ENCODE measurements at places on chromosomes 6 and 20.
A peak's percentile ranks its signal among the peaks of the same experiment; 100 is the strongest.

GRCh38 chr20:53387983-53388675 lies 205.5 kb downstream of the ZNF217 start:
- DNase-seq, result no peak

GRCh38 chr6:85069577-85069976 lies 305.2 kb upstream of the TBX18 start:
- no peak for DNase-seq

- DNase-seq, result peak; percentile 39
Observed at GRCh38 chr20:1291191-1291741, 25.2 kb downstream of the SNPH start.

DNA sequence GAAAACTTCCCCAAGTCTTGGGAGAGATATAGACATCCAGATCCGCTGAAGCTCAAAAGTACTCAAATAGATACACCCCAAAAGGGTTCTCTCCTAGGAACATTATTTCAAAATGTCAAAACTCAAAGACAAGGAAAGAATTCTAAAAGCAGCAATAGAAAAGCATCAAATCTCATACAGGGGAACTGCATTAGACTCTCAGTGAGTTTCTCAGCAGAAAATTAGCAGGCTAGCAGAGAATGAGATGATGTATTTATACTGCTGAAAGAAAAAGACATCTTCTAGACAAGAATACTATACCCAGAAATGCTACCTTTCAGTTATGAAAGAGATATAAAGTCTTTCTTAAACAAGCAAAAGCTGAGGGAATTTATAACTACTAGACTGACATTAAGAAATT lies 75.5 kb upstream of the RIMS1 start:
- no peak for DNase-seq

GRCh38 chr6:122109075-122109474 lies 290.4 kb upstream of the HSF2 start:
- DNase-seq, result no peak

DNA sequence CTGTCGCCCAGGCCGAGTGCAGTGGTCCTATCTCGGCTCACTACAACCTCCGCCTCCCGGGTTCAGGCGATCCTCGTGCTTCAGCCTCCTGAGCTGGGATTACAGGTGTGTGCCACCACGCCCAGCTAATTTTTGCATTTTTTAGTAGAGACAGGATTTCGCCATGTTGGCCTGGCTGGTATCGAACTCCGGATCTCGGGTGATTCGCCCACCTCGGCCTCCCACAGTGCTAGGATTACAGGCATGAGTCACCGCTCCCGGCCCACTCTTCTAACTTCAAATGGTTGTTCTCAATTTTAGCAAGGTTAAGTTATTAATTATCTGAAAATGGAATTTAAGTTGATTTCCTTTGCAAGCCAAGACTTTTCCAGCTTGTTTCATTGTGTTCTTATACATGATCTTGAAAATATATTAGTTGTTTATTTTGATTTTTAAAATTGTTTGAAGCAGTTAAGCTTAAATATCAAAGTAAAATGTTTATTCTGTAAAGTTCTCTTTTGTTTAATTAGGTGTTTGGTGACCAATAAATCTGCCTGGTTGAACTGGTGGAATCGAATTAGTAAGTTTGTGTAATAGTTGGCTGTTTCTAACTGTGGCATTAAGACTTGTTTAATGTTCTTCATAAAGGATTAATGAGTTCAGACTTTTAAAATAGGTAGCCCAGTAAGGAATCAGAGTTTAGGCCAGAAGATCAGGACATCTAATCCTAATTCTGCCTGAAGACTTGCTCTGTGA lies 2.3 kb downstream of the PM20D2 start:
- DNase-seq, result no peak

DNA sequence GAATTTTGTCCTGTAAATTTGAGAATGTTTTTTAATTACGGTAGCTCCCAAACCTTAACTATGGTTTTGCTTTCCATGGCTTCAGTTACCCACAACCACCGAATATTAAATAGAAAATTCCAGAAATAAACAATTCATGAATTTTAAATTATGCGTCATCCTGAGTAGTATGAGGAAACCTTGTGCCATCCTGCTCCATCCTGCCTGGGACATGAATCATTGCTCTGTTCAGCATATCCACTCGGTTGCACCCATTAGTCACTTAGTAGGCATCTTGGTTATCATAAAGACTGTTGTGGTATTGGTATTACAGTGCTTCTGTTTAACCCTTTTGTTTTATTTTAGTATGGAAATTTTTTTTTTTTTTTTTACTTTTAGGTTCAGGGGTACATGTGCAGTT lies 39.7 kb downstream of the KCNS1 start:
- no peak for DNase-seq

- DNase-seq, result no peak
Observed at GRCh38 chr20:23260181-23260840, 90.3 kb upstream of the NXT1 start.

DNA sequence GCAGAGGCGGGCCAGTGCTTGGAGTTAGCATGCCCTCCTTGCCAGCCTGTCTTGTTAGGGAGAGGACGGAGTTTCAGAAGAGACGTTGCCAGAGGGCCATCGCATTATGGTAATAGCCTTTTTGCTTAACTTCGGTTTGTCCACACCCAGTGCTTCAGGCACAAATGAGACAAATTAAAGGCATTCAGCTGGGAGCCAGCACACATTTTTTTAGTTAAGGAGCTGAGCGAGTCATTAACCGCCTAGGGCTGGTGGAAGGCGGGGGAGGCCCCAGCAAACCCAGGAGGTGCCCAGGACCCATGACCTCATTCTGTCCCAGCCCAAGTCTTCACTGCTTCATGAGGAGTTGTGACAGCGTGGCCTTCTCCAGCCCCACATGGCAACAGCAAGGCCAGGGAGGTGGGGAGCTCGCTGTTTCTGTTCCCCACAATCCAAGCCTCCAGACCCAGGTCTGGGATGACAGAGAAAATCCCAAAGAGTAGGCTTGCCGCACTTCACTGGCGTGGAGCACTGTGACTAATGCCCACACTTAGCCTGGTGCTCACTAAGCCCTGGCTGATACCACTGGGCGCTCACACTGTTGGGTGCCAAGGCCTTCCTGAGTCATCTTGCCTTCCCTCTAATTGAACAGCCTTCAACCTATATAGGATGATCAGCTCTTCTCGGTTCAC lies 237.1 kb downstream of the ANKRD60 start:
- DNase-seq, result peak; percentile 15

DNA sequence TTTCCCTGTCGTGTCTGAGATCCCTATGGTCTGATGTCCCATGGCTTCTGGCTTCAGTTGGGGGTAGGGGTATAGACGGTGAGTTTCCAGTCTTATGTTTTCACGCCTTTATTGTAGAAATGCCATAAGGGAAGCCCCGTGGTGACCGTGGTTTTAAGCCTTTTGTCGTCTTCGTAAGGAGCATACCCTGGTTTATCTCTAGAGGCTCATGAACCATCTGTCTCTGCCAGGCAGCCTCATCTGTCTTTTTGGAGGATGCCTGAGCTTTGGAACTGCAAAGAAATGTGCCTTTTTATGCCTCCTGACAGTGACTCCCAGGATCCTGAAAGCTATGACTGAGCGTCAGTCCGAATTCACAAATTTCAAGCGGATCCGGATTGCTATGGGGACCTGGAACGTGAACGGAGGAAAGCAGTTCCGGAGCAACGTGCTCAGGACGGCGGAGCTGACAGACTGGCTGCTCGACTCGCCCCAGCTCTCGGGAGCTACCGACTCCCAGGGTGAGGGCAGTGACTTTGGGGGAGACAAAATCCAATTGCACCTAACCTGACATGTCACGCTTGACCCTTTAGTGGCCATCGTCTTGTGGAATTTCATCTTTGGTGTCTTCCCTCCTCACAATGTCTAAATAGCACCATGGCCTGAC lies 84.6 kb downstream of the SYNJ2 start:
- no peak for DNase-seq

DNA sequence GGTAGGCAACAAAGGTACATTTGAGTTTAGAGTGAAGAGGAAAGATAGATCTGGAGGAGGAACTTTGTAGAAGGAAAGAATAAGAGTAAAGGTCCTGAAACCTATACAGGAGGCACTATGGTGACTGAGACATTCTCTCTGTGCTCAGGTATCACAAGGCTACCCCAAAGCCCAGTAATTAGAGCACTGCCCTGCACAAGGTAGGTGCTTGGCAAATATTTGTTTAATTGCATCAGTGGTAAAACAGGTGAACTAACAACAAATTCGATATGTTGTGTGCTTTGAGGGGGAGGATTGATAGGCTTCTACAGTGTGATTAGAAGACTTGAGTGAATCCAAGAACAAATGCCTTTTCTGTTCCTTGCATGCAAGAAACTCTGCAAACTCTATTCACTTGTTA lies 6.8 kb upstream of the TSHZ2 start:
- DNase-seq, result no peak

- DNase-seq, result peak; percentile 87
Observed at GRCh38 chr6:139597771-139598755, 223.6 kb upstream of the CITED2 start.

GRCh38 chr6:14638906-14639761 lies 521.6 kb downstream of the CD83 start:
- DNase-seq, result peak; percentile 69

- DNase-seq, result no peak
Observed at GRCh38 chr6:79062708-79063107, 15.3 kb downstream of the PHIP start.

- DNase-seq, result no peak
Observed at GRCh38 chr6:143507358-143508145, 4.0 kb downstream of the FUCA2 start.

DNA sequence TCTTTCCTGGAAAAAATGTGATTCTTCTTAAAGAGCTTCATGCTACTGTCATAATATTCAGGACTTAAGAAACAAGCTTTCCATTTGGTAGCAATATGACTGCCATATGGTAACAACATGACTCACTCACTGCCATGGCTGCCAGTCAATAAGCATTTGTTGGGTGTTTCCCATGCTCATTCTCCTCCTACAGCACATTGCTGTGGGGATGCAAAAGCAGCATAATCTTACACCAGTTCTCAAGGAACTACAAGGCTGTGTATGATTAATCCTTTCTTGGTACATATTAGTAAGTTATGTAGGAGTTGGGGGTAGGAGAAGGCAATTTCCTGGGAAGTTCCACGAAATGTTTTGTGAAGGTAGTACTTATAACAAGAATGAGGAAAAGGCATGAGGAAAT lies 76.7 kb downstream of the CEP162 start:
- DNase-seq, result peak; percentile 24
